ELF-1 (cell line): ENCODE measurements at places on chromosomes 11 and 22.
A peak's percentile ranks its signal among the peaks of the same experiment; 100 is the strongest.

DNA sequence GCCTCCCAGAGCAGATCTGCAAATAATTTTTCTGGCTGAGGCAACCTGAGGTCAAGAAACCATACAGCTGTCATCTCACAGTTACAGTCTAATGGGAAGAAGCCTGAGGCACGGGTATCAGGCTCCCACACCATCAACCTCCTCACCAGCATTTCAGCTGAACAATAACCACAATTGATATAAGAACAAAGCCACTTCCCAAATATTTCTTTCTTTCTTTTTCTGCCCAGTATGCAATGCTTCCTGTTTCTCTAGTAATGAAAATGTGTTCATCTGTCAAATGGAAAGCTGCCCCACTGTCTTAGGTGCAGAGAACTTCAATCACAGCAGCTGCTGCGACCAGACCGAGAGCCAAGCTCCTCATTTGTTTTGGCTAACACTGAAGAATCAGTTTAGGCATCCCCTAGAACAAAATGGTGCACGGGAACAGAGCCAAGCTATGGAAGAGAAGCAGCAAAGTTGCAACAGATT is 108.4 kb downstream of the BLID start:
- no peak for DNase-seq

DNA sequence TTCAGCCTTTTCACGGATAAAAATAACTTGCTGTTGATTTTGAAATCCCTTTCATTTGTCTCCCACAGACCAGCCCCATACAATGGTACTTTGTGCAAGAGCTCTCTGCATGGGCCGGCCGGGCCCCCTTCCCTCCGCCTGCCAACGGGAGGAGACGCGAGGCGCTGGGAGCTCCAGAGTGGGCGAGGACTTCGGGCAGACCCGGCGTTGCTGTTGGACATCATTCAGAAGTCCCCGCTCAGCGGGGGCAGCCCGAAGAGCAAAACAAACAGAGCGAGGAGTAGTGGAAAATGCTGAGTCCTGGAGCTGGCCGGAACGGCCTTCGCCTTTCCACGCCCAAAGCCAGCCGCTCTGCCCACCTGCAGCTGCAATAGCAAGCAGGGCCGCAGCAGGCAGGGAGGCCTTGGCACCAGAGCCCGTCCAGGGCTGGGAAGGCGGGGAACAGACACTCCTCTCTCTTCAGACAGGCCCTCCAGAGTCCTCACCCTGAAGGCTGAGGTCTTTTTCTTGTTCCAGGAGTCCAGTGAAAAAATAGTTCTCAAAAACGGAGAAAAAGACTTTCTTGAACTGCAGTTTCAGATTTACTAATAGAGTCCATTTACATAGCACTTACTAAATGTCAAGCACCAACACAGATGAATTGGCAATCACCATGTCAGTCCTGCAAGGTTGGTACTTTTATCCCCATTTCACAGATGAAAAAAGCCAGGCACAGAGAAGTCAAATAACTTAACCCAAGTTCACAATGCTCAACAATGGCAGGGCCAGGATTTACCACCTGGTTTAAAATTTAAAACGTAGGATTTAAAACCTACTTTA is 135.5 kb downstream of the ETS1 start:
- no peak for DNase-seq

- DNase-seq = peak; percentile 30
These were observed 191.0 kb upstream of the LARGE1 start for GRCh38 chr22:34111210-34111824.

GRCh38 chr11:61172356-61172755 is 11.1 kb upstream of the VPS37C start:
- no peak for DNase-seq

DNA sequence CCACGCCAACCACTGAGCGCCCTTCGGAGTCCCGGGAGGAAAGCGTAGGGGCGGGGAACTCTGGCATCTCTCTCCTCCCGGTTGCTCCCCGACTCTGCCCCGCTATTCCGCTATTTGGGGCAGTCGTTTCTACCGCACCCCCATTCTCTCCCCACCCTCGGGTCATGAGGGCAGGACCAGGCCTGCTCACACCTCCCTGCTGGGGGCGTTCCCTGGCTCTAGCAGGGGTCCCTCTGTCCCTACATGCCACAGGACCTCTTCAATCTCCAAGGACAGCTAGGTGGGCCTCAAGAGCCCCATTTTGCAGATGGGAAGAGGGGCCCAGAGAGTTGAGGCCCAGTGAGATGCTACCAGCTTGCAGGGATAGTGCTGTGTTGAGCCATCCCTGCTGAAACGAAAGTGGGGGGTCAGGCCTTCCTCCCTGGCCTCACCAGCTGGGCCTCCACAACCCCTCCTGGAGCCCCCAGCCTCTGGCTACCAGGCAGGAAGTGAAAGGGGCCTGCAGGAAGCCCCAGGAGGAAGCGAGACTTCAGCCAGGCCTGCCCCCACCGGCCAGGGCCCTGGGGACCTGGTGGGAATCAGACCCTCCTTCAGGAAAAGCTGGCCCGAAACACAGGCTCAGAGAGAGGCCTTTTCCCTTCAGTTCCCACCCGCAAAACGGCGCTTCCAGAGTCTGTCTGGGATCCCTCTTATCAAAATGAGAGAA is 5.5 kb upstream of the SHISA8 start:
- no peak for DNase-seq

- DNase-seq = peak; percentile 67
These were observed 47.8 kb downstream of the BRSK2 start for GRCh38 chr11:1437500-1437899.

DNA sequence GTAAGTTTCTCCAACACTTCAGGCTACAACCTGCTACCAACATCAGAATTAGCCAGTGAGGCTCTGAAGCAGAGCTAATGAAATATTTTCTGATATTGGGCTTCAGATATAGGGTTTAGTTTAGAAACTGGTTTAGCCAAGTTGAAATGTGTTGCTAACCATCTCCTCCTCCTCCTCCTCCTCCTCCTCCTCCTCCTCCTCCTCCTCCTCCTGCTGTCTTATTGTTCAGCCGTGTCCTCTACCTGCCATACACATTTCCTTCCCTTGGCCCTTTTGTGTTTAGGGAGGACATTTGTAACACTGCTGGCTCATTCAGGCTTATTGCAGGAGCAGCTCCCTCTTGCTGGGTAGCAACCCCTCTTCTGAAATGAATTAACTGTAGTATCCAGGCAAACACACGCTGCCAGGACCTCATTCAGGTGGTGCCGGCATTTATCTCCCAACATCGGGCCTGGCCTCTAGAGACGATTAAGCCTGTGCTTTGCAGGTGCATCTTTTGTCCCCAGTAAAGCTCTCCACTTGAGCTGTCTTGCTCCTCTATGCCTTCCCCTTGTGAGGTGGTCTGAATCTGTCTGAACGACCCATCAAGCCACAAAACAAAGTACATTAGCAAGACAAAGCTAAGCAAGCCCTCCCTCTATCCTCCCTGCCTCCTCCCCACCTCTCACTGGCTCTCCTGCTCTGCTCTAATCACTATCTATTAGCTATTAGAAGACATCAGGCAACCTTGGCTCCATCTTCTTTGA is 82.9 kb downstream of the KCNJ1 start:
- DNase-seq = peak; percentile 69

GRCh38 chr11:18295316-18295715 is 26.6 kb downstream of the HPS5 start:
- DNase-seq = no peak

GRCh38 chr11:73612601-73613140 is 14.8 kb upstream of the FAM168A start:
- DNase-seq = no peak

DNA sequence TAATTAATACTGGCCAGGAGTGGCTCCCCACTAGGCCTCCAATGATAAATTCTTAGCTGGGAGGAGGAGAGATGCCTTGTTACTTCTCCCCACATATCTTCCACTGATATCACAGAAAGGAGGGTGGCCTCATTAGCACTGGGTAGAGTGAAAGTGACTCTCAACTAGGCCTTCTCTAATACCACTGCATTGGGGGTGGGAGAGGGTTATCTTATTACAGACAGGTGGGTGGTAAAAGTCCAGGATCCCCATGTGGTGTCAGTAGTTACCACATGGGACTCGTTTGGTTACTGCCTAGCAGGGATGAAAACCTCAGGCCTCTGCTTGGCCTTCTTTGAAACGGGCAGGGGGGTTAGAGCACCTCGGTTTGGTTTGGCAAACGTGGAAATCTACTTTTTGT is 167.3 kb downstream of the UVRAG start:
- peak; percentile 23 for DNase-seq
